Activated naive CD4-positive, alpha-beta T cell treated with anti-CD3 and anti-CD28 coated beads, Interleukin-2, amount 50 U/mL, for 72 hours (primary cell): ENCODE measurements at places on chromosomes 3 and 15.

GRCh38 chr3:145118303-145118702 lies 1042.7 kb downstream of the PLOD2 start:
- no peak for DNase-seq

- no peak for DNase-seq
Measured at GRCh38 chr3:29936054-29936453, 655.2 kb downstream of the RBMS3 start.

DNA sequence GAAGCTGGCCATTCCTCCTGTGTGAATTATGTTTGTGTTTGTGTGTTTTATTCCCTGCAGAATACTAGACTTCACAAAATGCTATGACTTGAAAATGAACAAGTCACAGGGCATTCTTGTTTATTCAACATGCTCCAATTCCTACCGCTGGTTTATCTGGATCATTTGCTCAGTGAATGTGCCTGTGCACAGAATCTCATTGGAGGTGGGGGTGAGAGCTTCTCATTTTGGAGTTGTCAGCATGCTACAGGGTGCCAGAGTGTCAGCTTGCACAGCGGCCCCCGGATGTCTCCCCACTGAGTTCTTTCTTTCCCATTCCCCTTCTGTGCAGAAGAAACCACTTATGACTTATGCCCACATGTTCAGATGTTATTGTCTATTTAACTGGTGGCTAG lies 428.7 kb downstream of the ROBO2 start:
- DNase-seq = no peak

- DNase-seq = no peak
Measured at GRCh38 chr3:107661447-107662123, 138.8 kb downstream of the BBX start.

GRCh38 chr3:43692085-43692855 lies 1.5 kb downstream of the ABHD5 start:
- DNase-seq = no peak

GRCh38 chr15:100772478-100772877 lies 107.2 kb upstream of the ALDH1A3 start:
- DNase-seq = no peak

DNA sequence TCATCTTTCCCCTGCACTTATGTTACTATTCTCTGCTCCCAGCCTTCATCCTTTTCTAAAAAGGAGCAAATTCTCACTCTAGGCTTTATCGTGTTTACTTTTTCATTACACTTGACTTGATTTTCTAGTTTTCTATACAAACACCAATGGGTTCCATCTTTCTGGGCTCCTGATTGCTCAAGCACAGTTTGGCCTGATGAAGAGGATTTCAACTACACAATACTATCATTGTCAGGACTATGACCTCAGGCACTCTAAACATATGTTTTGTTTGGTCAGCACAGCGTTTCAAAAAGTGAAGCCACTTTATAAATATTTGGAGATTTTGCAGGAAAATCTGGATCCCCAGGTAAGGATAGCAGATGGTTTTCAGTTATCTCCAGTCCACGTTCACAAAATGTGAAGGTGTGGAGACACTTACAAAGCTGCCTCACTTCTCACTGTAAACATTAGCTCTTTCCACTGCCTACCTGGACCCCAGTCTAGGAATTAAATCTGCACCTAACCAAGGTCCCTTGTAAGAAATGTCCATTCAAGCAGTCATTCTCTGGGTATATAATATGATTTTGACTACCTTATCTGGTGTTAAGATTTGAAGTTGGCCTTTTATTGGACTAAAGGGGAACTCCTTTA lies 86.2 kb downstream of the TGFBR2 start:
- no peak for DNase-seq

GRCh38 chr3:49653621-49654020 lies 20.5 kb upstream of the APEH start:
- no peak for DNase-seq

GRCh38 chr15:94858449-94858848 lies 627.1 kb downstream of the MCTP2 start:
- DNase-seq = no peak

DNA sequence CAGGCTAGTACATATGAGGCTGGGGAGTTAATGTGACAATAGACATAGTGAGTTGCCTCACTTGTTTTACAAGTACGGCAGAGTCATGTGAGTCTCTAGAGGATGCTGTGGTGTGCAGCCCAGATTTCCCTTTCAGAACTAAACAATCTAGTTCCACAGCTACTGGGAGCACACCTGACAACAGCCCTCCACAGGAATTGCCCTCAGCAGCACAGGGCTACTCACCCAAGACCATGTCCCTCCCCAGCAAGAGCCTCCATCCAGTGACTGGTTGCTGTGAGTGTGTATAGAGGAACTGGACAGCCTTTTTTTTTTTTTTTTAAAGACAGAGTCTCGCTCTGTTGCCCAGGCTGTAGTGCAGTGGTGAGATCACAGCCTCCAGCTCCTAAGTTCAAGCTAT lies 40.2 kb upstream of the UBE2E2 start:
- DNase-seq = no peak

- DNase-seq = no peak
Measured at GRCh38 chr15:42100021-42100800, 5.8 kb upstream of the PLA2G4D start.

GRCh38 chr3:188362405-188362831 lies 208.5 kb downstream of the LPP start:
- no peak for DNase-seq

DNA sequence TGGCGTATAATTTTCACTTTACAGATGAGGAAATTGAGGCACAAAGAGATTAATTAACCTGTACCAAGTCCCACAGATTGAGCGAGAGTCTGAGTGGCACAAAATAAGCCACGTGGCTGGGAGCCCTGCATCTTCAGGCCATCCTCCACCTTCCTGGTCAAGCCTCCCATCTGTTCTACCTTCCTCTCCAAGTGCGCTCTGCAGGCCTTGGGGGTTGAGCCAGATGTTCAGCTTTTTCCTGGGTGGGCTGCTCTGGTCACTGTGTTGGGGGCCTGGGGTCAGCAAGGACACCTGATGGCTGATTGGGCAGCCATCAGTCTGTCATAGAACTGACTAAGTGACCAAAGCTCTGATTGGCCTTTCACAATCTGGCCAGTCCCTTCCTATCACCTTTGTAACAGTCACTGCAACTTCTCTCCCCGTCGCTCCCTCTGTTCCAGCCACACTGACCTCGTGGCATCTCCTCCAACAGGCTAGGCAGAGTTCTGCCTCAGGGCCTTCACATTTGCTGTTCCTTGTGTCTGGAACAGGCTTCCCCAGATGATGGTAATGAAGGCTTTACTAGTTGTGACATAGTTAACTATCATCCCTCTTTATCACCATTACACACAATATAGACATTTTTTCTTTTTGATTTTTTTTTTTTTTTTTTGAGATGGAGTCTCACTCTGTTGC lies 46.8 kb downstream of the SCN5A start:
- DNase-seq = no peak

DNA sequence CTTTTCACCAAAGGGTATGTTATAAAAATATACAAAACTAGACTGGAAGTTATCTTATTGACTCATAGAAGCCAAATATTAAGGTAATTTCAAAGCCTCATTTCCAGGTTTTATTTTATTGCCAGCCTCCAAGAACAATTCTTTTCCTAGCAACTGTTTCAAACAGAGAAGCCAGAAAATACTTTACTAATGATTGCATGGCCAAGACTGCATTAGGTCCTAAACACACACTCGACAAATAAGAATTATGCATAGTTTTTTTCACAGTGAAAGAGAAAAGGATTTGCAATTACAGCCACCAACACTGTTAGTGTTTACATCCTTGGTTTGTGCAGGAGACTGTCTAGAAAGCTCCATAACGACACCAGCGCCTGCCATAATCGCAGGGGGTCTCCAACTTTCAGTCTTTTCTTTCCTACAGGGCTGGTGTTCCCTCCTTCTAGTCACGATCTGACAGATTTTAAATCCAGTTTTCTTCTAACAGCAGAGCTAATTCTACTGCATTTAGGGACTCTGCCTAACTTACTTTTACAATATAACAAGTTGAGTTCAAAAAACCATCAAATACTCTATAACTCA lies 58.1 kb downstream of the CLASP2 start:
- no peak for DNase-seq

- DNase-seq = no peak
Measured at GRCh38 chr3:61780016-61780415, 218.6 kb downstream of the PTPRG start.

DNA sequence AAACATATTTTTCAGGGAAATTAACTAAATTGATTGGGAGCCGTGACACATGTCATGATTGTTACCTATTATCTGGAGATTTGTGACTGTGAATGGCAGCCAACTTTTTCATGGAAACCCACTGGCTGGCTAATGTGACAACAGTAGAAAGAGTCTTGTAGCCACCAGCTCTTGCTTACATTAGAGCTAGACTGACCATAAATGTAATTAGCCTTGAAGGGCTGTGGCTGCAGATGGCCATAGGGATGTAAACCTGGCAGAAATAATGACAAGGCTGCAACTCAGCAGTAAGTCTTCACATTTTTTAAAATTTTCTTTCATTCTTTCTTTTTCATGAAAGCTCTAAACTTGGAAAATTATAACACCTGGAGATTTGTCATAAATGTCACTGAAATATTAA lies 168.2 kb upstream of the ROBO2 start:
- DNase-seq = no peak

DNA sequence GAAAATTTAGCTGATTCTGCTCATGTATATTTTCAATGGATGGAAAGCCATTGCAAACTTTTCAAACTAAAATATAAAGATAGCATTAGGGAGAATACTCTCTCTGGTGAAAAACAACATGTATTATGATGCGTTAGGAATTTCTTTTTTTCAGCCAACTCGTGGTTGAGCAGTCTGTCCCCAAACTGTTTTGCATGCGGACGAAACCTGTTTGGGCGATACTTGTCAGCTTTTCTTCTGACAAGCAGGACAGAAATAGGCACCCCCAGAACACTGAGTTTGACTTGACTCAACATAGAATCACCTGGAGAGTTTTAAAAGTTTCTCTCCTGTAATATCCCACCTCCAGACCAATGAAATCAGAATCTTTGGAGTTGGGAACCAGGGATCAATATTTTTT lies 417.5 kb upstream of the TPRG1 start:
- no peak for DNase-seq

DNA sequence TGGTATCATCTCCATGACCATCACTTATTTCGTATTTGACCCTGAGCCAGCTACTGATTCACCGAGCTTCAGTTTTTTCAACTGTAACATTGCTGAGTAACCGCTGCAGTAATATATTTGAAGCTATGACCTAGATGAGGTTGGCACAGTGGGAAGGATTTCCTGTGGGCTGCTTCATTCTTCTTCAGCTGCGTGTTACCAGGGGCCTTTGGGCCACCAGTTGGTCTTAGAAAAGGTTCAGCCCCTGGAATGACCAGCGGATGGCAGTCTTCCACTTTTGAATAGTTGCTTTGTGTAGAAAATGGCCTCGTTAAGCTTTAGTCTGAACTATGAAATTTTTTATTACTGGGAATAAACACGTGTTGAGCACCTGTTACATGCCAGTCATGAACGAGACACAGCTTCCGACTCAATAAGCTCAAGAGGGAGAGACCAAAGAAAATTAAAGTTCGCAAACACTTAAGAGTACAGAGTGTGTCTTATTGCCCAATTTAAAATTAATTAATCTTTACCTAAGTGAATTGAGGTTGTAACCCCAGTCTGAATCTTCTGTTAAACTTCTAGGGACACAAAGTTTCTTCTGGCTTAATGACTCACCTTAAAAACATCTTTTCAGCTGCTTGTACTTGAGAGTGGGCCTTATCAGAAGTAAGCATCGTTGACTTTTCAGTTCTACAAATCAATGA lies 57.6 kb upstream of the NR2E3 start:
- no peak for DNase-seq

GRCh38 chr3:172522871-172523818 lies at the start of gene TNFSF10:
Gene TNFSF10, minus strand, starts transcription at chr3:172523430. Its CDS starts 46 bp downstream, at chr3:172523384.
- DNase-seq = peak; percentile 74

DNA sequence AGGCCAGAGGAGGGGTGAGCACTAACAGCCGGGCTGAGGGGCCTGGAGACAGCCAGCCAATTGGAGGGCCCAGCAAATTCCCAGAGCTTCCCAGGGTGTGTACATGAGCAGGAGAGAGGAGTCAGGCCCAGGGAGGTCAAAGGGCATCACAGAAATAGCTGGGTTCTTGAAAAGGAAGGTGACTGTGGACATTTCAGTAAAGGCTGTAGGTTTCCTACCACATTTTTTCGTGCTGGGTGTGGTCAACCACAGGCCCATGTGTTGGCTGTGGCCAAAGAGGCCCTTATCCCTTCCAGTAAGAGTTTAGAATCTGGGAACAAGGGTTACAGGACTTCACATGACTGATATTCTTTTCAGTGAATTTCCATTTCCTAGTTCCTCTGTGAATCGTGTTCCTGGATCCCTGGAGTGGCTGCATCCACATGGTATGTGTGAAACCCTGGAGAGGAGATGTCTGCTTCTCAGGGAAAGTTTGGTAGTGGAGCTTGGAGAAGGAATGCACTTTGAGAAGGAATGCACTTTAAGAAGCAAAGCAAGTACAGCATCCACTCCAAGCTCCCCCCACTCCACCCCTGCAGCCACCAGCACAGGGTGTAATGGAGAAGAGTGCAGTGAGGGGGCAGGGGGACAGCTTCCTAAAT lies 73.2 kb upstream of the HEG1 start:
- no peak for DNase-seq

DNA sequence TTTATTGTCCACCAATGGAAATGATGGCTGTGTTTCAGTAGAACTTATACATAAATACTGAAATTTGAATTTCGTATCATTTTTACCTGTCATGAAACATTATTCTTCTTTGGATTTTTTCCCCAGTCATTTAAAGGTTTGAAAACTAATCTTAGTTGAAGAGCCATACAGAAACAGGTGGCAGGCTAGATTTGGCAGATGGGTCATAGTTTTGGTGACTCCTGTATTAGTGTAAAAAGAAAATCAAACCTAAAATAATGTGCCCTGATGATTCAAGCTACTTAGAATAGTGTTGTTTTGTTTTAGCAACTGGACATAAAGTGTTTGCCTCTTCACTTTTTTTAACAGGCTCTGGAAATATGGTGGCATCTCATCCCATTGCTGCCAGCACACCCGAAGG lies 68.9 kb downstream of the SIDT1 start:
- no peak for DNase-seq

DNA sequence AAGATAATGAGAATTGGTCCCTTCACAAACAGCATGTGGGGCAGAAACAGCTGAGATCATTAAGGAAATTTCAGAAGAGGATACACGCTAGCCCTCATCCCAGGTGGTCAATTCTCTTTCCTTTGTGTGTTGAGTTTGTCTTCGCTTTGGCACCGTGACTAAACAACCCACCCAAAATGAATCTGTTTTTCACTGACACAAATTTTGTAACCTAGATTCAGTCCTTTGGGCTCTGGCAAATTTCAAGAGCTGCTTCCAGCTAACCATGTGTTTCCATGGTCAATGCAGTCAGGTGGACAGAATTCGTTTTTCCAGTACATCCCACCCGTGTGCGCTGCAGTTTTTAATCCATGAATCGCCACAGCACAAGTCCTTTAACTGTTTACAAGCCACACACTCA lies 435.4 kb downstream of the WDR72 start:
- no peak for DNase-seq

GRCh38 chr15:35561308-35561707 lies 15.3 kb upstream of the DPH6 start:
- no peak for DNase-seq

GRCh38 chr15:40934457-40934856 lies 5.3 kb downstream of the DLL4 start:
- no peak for DNase-seq

GRCh38 chr3:186452517-186452916 lies 90.5 kb upstream of the DGKG start:
- no peak for DNase-seq

GRCh38 chr3:134867277-134867676 lies 72.2 kb downstream of the EPHB1 start:
- no peak for DNase-seq

- no peak for DNase-seq
Measured at GRCh38 chr3:99248913-99249312, 347.4 kb upstream of the DCBLD2 start.

- DNase-seq = no peak
Measured at GRCh38 chr15:29734917-29735572, 87.2 kb downstream of the TJP1 start.
